ENCODE measurements at places on chromosomes 1 and 21.

DNA sequence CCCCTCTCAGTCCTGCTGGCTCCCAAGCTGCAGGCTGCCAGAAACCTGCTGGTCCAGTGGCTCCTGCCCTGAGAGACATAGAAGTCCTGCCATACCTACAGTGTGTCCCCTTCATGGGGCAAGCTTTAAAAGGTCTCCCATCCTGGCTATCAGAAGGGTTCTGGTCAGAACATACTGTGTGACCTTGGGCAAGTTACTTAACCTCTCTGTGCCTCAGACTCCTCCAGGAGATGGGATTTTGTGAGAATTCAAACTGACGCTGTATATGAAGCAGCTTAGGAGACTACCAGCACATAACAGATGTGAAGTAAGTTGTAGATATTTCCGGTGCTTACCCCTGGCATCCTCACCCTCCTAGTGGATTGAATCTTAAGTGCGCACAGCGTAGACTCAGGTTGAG is 8.7 kb upstream of the GJB5 start:
- no peak for DNase-seq

DNA sequence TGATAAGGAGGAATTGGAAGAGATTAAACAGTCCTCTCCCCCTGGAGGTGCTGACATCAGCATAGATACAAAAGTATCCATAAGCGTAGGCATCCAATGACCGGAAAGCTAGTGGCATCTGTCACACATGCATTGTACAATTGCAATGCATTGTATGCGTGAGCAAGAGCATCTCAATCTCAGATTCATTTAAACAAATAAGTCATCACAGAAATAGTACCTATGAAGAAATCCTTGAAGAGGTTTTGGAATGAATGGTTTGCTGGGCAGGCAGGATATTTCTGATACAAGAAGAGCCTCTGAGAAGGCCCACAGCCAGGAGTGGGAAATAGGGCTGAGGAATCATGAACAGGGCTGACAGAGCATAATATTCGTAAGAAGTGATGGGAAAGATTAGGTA is 88.9 kb upstream of the ABCD3 start:
- DNase-seq = no peak

DNA sequence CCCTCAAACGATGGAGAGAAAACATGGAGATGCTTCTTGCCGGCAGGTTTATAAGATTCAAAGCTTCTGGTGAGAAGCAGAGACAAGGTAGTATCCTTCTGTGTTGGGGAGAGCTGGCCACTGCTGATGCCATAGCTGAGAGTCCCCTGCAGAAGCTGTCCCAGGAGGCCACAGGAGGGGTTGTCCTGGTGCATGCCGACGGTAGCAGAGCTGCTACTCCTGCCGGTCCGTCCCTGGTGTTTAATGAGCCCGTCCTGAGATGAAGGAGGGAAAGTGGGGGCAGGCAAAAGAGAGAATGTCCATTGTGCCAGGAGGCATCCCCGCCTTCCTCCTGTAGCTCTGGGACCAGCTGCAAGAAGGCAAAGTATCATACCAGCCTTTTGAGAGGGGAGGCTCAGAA is 10.4 kb upstream of the C2CD2 start:
- DNase-seq = no peak

DNA sequence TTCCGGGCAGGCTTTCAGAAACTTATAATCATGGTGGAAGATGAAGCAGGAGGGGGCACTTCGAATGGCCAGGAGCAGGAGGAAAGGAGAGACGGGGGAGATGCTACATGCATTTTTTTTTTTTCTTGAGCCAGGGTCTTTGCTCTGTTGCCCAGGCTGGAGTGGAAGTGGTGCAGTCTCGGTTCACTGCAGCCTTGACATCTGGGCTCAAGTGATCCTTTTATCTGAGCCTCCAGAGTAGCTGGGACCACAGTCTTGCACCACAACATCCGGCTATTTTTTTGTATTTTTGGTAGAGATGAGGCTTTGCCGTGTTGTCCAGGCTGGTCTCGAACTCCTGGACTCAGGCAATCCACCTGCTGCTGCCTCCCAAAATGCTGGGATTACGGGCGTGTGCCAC is 61.6 kb downstream of the SELENOF start:
- DNase-seq = no peak

- DNase-seq = no peak
Observed at GRCh38 chr1:212669102-212669501, 30.5 kb downstream of the BATF3 start.

GRCh38 chr1:10594595-10595223 is 120.0 kb downstream of the PEX14 start:
- DNase-seq = peak; percentile 42

- no peak for DNase-seq
Observed at GRCh38 chr1:244761279-244761678, 74.2 kb upstream of the COX20 start.

DNA sequence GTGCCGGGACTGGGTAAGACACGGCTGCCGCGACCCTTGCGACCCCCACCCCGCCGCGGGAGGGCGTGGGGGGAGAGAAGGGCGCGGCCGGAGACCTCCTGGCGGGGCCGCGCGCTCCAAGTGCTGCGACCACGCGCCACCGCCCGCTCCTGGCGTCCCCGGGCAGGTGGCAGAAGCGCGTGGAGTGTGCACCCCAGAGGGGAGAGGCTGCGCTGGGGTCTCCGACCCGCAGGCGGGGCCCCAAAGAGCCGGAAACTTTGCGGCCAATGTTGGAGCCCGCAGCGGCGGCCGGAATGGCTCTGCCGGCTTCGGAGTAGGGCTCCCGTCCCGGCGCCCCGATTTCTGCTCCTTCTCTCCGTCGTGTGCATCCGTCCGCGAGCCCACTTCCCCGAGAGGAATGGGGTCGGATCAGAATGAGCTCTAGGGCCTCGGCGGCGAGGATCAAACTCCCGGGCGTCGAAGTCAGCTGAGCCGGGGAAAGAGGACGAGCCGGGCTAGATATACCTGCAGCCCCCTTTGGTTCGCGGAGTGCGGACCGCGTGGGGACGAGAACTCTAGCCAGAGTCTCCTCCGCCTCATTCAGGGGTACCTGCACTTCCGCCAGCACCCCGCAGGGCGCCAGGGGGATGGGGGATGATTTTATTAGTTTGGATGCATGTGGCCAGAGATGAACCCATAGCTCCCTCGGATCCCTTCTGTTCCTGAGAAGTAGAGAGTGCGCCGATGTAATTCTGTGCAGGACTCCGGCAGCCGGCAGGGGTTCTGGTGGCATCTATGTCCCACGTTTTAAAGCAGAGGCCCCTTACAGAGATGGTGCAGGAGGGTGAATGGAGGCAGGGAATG is 751 bp downstream of the STUM start:
- DNase-seq = no peak

GRCh38 chr1:186618401-186619170 is 61.6 kb downstream of the PTGS2 start:
- DNase-seq = peak; percentile 73

GRCh38 chr1:214565310-214565709 is 13.9 kb upstream of the PTPN14 start:
- DNase-seq = no peak

DNA sequence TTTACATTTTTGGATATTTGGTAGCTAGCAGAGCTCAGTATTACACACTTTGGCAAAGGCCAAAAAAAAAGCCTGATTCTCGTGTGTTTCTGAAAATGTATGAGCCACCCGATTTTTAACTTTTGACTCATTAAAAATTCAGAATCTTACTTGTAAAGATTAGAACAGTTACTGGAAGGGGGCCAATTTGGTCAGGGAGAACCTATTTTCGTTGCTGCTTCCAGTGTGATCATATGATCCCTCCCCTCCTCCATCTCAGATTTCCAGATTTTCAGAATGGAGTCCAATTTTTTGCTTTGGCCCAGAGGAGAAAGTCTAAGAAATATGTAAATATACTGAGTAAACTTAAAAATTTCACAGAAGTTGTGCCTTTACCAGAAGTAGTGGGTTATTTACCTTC is 3.2 kb upstream of the OR2AK2 start:
- DNase-seq = no peak

DNA sequence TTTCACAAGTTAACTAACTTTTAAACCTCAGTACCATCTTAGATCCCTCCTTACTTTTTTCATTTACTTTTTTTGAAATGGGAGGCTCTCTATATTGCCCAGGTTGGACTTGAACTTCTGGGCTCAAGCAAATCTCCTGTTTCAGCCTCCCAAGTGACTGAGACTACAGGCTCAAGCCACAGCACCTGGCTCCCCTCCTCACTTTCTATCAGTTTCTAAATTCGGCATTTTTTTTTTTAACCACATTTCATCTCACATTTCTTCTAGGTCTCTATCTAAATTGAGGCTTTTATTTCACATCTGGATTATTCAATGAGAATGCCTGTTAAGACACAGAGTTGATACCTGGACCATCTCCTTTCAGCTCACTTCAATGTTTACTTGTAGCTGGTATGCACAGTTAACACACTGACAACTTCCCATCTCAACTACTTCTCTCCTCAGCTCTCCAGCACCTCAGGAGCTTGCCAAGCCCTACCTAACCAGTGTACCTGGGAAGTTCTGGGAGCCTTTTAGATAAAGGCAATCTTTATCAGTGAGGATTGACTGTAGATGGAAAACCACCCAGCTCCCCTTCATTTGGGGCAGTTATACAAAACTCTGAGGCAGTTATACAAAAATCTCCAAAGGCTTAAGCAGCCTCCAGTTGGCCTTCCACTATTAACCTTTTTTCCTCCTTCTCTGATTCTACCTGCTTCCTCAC is 3.4 kb downstream of the USP33 start:
- no peak for DNase-seq

DNA sequence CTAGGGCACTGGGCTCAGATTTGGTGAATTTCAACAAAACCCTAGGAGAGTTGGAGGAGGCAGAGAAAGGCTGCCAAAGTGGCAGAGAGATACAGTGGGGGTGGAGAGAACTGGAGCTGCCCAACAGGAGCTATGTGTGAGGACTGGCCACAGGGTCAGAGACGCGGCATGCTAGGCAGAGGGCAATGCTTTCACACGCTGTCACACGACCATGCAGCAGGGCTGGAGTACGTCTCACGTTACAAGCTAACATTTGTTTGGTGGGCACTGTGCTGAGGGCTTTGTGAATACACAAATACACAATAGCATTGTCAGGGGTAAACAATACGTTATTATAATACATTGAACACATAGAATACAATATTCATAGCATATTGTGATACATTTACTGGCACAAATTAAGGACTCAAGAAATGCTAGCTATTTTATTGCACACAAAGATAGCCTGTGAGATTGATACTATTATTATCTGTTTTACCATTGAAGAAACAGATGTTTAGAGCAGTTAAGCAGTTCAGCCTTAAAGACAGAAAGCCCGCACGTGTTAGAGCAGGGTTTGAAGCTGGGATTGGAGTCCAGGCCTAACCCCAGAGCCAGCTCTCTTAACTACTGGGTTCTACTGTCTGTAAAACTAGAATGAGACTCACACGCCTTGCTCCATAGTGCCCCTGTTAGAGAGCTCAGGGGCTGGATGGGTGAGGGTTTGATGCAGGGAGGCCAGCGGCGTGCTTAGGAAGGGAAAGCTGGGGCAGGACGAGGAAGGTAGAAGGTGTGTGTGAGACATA is 4.5 kb downstream of the RAB7B start:
- DNase-seq = no peak

- peak; percentile 13 for DNase-seq
Observed at GRCh38 chr1:115807723-115808122, 33.2 kb downstream of the NHLH2 start.

DNA sequence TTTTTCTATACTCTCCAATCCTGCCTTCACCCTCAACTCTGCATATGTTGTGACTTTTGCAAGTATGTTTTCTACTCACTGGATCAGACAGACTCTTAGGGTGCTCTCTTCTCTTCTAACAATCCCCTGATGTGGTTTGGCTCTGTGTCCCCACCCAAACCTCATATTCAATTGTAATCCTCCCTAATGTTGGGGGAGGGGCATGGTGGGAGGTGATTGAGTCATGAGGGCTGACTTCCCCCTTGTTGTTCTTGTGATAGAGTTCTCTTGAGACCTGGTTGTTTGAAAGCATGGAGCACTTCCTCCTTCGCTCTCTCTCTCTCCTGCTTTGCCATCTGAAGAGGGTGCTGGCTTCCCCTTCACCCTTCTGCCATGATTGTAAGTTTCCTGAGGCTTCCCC is 148.9 kb upstream of the IGSF21 start:
- no peak for DNase-seq

- DNase-seq = peak; percentile 37
Observed at GRCh38 chr1:180252638-180253536, 22.8 kb downstream of the LHX4 start.

DNA sequence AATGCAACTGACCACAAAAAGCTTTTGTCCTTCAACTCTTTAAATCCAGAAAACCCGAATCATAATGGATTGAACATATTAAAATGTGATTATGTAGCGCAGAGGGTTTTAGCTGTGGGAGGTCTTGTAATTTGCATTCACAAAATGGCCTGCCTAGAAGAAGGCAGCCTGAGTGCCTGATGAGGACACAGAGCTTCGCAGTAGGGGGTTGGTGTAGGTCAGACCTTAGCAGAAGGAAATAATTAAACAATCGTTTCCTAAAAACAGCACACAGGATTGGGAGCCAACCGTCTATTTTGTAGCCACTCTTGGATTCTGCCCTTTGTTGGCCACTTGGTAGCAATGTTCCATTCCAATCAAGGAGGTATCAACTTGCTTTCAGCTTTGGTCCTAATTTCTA is 195.7 kb upstream of the KIAA0040 start:
- DNase-seq = no peak

DNA sequence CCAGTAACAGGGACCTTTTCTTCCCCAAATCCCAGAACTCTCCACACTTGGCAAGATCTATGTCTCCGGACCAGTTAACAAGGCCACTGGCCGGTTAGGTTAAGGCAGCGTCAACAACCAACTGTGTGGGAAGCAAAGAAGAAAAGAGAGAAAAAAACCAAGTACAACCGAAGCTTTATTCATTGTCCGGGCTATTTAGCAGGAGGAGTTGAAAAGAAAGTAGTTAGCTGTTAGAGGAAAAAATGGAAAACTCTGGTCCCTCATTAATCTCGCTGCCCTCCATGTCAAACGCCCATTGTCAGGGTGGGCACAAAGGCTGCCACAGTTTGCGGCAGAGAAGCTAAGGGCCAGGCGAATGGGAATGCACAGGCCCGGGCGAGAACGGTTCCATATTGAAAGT is 49.3 kb upstream of the GRIK3 start:
- DNase-seq = no peak

GRCh38 chr1:240998441-240999015 is 358.5 kb downstream of the RGS7 start:
- no peak for DNase-seq

DNA sequence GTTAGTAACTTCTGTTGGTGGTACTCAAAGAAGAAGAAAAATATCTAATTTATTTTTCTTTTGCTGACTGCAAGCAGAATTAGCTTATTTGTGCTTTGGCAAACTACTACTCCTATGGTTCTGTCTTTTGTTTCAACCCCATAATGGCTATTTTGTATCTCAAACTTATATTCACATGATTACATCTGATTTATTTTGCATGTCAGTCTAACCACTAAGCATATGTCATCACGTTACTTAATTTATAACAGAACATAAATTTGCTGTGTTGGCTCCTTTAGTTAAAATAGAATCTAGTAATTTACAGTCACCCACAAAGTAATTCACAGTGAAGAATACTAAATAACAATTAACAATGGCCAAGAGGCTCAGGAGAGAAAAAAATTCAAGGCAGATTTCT is 39.1 kb upstream of the CNN3 start:
- no peak for DNase-seq

GRCh38 chr1:110280126-110280525 is 59.1 kb upstream of the RBM15 start:
- no peak for DNase-seq

- no peak for DNase-seq
Observed at GRCh38 chr21:28636752-28637691, 355.7 kb downstream of the LTN1 start.

Measured in GM12878 (cell line).